GM23338 (cell line): ENCODE measurements at places on chromosomes 16 and 17. TPM values are rescaled to one million over a fixed set of nuclear protein-coding genes. Genes with fewer than 3 reads are reported as not detected.

DNA sequence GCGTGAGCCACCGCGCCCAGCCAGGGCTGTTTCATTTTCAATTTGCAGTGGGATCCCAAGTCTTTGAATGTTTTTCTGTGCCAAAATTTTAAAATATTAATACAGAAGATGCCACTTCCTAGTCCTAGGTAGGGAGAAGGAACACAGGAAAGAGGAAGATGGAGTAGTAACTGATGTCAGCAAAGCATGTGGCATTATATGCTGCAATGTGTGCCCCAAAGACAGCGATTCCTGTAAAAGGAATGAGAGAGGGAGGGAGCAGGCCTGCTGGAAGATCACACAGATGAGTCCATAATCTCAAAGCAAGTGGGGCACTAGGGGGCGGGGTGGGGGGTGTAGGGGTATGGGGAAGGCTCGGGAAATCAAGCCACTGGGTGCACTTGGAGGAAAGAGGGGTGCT lies 23.4 kb upstream of the SSTR2 start:
- no peak overlapping the region for H3K27ac ChIP-seq
- no peak overlapping the region for H3K4me3 ChIP-seq
- DNase-seq: no peak
- H3K27me3 ChIP-seq: no peaks in the 10 kb centered on the region
- H3K4me1 ChIP-seq: no peaks in the 10 kb centered on the region

GRCh38 chr17:60087882-60088669 lies 9.4 kb upstream of the HEATR6 start:
- no peak overlapping the region for H3K4me3 ChIP-seq
- no peak overlapping the region for H3K27ac ChIP-seq
- H3K36me3 ChIP-seq: no peaks in the 10 kb centered on the region
- H3K4me1 ChIP-seq: peaks cover 19% of the 10 kb centered on the region

- H3K4me1 ChIP-seq: no peaks in the 10 kb centered on the region
- no peak overlapping the region for H3K4me3 ChIP-seq
- no peak for DNase-seq
- no peak overlapping the region for H3K27ac ChIP-seq
Measured at GRCh38 chr16:58828901-58829545, 94.9 kb upstream of the GOT2 start.

- H3K36me3 ChIP-seq: no peaks in the 10 kb centered on the region
- H3K27me3 ChIP-seq: no peaks in the 10 kb centered on the region
- H3K27ac ChIP-seq: peak overlapping the region; percentile 59; the same call in 1 of the 2 replicates
Measured at GRCh38 chr16:53433930-53434376, 318 bp upstream of the RBL2 start.

DNA sequence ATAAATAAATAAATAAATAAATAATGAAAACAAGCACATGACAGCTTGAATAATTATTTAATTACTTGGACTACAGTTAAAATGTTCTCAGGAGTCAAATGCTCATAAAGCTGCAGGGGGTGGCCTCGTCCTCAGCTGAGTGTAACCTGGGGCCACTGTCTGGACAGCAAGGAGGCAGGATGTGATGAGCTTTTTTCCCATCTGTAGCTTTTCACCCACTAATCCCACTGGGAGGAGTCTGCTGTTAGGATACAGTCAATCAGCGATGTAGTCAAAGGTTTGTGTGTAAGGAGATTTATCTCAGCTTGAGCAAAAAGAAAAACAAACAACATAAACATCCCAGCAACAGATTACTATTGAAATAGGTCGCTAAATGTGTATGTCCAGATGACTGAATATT lies 22.5 kb downstream of the ZCCHC14 start:
- H3K36me3 ChIP-seq: no peaks in the 10 kb centered on the region
- DNase-seq: no peak

- H3K4me3 ChIP-seq: no peak overlapping the region
- H3K4me1 ChIP-seq: no peaks in the 10 kb centered on the region
- no peak overlapping the region for H3K27ac ChIP-seq
- DNase-seq: peak; percentile 42
- H3K27me3 ChIP-seq: no peaks in the 10 kb centered on the region
- no peaks in the 10 kb centered on the region for H3K36me3 ChIP-seq
Measured at GRCh38 chr17:4150096-4150495, 7.1 kb downstream of the CYB5D2 start.

The TMUB2 gene
- 15.9 and 20.8 TPM in 2 replicates for total RNA-seq

DNA sequence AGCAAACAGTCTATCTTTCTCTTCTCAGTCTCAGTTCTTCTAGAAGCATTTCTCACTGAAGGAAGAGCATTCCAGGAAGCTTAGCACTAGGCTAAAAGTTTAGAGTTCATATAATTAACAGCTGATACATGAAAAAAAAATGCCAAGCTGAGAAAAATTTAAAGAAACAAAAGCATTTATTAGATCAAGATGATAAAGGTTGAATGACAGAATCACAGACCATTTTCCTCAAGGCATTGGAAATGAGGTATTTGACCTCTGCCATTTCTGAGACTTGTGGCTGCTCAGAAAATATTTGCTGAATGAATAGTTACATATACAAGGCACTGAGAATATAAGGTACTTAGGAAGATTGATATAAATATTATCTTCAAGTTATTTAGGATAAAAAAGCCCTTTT lies 901.6 kb upstream of the GOT2 start:
- DNase-seq: no peak
- no peak overlapping the region for H3K27ac ChIP-seq
- H3K4me3 ChIP-seq: no peak overlapping the region
- 0 out of 2 replicates have a peak, but pooled peaks cover 7% of the 10 kb centered on the region for H3K36me3 ChIP-seq

DNA sequence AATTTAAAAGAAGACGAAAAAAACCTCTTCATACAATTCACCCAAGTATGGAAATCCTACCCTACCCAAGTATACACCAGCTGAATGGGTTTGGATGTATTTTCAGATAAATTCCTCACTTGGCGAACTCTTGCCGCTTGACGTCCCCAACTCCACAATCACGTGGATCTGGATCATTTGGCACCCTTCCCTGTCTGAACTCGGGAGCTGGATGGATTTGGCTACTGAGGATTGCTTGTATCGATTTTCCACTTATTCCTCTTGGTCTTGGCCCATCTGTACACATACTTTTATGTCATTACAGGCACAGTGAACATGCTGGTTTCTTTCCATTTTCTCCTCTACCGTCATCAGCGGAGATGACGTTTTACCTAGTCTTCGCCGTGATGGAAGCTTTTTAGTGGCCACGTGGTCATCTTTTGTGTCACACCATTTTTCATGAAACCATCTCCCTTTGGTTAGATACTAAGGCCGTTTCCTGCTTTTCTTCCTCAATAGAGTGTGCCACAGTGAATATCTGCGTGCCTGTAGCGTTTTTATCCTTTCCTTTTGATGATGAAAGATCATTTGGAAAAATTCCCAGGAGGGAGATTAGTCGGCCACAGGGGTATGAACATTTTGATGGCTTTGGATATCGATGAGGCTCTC lies 47.1 kb downstream of the CMIP start:
- H3K4me3 ChIP-seq: no peak overlapping the region
- H3K27me3 ChIP-seq: no peaks in the 10 kb centered on the region

The TEFM gene
- total RNA-seq: 10.9 and 15.9 TPM in 2 replicates

DNA sequence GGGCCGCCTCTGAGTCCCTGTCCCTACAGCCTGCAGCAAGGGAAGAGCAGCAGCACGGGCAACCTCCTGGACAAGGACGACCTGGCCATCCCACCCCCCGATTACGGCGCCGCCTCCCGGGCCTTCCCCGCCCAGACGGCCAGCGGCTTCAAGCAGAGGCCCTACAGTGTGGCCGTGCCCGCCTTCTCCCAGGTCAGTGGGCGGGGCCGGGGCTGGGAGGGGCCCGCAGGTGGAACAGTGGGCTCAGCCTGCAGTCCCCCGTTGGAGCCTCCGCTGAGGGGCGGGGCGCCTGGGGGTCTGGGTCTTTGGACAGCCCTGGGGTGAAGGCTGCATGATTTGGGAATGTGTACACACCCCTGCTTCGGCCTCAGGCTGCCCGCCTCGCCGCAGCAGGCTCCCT lies 58.6 kb upstream of the PVALEF start:
- no peaks in the 10 kb centered on the region for H3K27me3 ChIP-seq
- no peak overlapping the region for H3K4me3 ChIP-seq
- H3K4me1 ChIP-seq: no peaks in the 10 kb centered on the region
- DNase-seq: no peak
- no peaks in the 10 kb centered on the region for H3K36me3 ChIP-seq
